ENCODE measurements at places on chromosomes 1 and 21.

- no peak for DNase-seq
Measured at GRCh38 chr1:11879311-11880180, 20.8 kb upstream of the NPPB start.

DNA sequence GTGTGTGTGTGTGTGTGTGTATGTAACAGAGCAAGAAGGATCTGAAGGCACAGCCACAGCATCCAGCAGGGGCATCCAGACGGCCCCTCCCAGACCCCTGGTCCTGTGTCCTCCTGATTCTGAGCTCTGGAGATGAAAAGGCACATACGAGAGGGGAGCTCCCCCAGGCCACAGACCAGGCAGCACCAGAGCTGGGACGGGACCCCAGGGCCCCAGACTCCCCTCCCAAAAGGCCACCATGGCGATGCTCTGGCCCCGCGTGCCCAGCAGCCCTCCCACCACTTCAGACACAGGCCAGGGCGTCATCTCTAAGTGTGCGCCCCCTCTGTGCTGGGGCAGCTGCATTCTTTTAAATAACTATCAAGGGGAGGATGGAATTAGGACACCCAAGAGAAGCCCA, 245.8 kb downstream of the MATN1 start:
- DNase-seq, result no peak

DNA sequence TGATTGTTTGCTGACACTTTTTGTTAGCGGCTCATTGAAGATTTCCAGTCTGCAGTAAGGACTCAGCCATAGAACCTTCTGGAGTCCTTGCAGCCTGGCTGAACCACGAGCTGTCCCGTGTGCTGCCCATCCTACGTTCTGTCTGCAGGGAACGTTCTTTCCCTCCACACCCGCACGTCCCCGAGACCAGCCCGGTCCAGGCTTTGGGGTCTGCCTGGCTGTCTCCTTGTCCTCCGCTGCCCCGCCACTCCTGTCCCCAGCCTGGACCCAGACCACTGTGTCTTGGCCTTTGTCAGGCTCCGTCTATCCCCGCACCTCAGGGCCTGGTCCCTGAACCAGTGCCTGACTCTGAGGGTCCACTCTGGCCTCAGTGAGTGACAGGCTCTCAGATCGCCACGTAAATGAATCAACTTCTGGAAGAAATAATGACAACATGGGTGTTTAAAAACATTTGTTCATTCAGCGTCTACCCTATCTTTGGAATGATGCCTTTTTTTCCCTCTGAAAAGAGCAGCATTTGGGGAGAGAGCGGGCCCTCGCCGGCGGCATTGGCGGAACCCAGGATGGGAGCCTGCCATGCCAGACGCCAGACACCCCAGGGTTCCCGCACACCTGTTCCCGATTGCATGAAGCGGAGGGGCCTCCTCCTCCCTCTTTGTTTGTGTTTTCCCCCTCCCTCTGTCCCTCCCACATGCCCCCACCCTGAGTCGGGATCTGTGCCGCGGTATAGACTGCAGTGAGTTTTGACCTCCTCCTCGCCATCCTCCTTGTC, 43.9 kb upstream of the C1orf174 start:
- DNase-seq, result no peak

DNA sequence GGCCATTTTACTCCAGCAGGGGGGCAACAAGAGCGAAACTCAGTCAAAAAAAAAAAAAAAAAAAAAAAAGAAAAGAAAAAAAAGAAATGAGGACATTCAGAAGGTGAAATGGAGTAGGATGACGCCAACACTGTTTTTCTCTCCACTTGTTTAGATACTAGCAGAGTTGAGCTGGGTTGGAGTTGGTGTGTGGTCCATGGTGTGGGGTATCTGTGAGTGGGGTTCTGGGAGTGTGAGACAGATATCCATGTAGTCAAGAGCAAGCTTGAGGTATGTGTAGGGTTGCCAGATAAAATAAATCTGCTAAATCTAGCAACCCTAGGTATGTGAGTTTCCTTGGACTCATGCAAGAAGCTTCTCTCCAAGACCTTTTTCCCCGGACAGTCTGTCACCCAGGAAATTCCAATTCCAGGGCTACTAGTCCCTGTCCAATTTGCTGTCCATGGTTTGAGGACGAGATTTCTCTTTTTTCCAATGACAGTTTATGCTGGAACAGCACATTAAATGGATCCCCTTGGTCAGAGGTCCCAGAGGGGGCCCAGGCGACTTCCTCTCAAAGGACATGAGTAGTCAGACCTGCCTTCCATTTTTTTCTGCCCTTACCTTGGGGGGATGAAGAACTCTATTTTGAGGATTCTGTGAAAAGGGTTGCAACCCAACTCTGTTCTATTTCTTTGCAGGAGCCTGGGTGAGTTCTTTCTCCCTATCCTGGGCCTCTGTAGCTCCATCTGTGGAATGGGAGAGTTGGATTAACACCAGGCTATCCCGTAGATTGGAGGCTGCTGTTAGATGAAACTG, 2.1 kb upstream of the FOXD2 start:
- DNase-seq, result no peak

GRCh38 chr1:162139211-162139610, 69.7 kb downstream of the NOS1AP start:
- DNase-seq, result no peak
